ENCODE measurements at places on chromosomes 4 and X.

DNA sequence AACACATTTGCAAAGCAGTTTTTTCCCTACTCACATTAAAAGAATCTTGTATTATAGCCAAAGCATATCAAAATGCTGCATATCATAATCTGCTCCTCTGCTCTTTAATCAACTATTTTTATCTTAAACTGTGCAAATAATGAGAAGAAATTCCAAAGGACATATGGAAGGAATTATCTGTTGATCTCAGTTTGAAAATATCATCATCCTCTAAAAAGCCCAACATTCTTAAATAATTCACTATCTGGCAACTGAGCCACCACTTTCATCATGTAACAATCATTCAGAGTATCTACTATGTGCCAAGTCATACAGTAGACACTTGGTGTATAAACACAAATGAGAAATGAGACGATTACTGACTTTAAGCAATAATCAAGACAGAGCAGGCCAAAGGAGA lies 63.0 kb downstream of the PRSS12 start:
- no peak for DNase-seq

- DNase-seq = no peak
Measured at GRCh38 chr4:74084984-74085383, 14.0 kb downstream of the CXCL2 start.

DNA sequence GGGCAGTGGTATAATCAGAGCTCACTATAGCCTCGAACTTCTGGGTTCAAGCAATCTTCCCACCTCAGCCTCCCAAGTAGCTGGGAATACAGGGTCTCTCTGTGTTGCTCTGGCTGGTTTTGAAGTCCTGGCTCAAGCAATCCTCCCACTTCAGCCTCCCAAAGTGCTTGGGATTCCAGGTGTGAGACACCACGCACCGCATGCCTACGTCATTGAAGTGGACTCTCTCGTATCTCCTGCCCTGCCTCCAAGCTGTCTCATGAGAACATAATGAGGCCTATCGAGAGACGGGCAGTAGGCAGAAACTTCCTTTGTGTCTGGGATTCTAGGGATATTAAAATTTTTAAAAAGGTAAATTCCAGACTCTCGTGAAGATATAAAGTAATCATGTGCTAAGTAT lies 65.0 kb upstream of the NLGN4X start:
- DNase-seq = no peak

GRCh38 chr4:89358935-89359638 lies 51.5 kb upstream of the GPRIN3 start:
- DNase-seq = no peak

Data from NT2/D1 (cell line).